ENCODE measurements at places on chromosomes 6 and 20.

DNA sequence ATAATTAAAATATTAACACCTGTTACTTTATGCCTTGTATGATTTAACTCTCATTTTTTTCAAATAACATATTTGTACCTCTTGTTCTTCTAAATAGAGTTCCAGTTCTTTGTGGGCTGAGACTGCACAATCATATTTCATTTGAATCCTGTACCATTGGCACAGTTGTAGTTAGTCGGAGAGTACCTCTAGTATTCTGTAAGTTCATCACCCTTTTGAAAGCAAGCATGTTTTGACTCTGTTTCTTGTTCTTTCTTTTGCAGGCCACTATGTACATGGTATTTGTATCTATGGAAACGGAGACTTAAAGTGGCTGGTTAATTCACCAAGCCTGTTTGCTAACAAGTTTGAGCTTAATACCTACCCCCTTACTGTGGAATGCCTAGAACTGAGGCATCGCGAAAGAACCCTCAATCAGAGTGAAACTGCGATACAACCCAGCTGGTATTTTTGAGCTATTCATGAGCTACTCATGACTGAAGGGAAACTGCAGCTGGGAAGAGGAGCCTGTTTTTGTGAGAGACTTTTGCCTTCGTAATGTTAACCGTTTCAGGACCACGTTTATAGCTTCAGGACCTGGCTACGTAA lies 68.2 kb downstream of the C6orf52 start:
- DNase-seq = no peak

- DNase-seq = no peak
These were observed 504.0 kb upstream of the PTCHD4 start for GRCh38 chr6:48615041-48615440.

- DNase-seq = no peak
These were observed 88.9 kb upstream of the OGFRL1 start for GRCh38 chr6:71199736-71200135.

DNA sequence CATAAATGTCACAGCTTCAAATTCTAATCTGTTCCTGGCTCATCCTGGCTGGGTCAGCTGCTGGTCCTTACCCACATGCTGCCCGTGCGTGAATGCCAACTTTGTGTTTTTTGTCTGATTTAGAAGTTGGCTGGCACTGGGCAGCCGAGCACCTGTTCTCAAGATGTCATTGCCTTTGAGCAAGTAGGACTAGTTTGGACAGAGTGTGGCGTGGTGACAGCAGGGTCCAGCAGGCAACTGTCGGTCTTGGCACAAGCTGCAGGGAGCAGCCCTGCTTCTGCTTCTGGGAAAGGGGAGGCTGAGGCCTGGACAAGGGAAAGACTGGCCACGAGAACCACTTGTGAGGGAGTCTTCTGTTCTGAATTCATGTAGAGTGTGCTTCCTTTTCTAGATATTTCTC lies 26.4 kb upstream of the ADRM1 start:
- DNase-seq = no peak

- DNase-seq = no peak
These were observed 14.2 kb upstream of the RNF217 start for GRCh38 chr6:124947971-124948451.

- no peak for DNase-seq
These were observed 21.1 kb downstream of the PHACTR2 start for GRCh38 chr6:143698759-143699429.

GRCh38 chr6:44074439-44074812 lies 52.8 kb downstream of the MRPL14 start:
- no peak for DNase-seq

DNA sequence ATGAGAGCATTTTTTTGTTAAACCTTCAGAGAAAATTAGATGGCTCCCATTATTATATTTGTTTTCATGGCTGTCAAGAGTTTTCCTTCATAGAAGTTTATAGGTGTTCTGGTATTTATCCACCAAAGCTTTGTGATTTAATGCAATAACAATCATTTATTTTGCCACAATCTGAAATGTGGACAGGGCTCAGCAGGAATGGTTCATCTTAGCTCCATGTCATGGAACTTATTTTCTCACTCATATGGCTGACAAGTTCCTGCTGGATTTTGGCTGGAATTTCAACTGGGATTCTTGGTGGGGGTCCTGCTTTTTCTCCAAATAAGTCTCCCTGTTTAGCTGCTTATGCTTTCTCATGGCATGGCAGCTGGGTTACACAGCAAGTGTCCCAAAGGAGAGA lies 876.7 kb downstream of the QKI start:
- no peak for DNase-seq

DNA sequence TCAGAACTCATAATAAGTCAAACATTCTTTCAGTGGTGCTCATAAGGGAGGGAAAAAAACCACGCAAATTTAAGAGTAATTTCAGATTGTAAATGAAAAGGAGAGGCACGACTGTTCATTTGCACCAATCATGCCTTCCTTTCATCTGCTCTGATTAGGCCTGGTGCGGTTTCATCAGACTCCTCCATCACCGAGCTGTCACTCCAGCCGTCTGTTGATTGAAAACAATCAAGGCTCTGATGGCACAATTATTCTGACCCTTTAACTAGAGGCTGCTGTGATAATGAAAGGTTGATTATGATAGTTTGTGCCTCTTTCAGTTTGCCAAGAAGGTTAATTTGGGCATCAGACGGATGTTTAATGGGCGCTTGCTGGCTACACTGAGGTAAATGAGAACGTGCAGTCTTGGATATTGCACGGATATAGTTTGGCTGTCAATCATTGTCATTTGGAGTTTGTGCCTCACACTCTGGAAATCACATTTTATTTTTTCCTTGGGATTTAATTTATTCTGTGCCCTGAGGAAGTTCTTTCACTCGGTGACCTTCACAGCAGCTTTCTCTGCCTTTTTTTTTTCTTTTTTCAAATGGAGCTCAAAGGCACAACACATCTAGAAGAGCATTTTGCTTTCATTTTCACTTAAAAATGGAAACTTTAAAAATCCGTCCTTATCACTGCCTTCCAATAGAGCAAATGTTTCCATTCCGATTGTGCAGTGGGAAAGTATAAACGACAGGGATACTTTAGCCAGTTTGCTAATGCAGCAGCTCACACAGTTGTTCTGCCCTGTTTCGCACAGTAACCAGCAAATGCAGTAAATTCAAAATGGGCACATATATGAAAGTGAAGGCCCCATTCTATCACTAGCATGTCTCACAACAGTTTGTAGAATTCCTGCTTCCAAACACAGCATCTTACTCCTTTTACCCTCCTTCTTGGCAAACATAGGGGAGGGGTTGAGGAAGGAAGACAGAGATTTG lies 172.8 kb downstream of the KLHL32 start:
- peak; percentile 55 for DNase-seq

GRCh38 chr6:115899730-115900282 lies 160.9 kb downstream of the FRK start:
- no peak for DNase-seq

DNA sequence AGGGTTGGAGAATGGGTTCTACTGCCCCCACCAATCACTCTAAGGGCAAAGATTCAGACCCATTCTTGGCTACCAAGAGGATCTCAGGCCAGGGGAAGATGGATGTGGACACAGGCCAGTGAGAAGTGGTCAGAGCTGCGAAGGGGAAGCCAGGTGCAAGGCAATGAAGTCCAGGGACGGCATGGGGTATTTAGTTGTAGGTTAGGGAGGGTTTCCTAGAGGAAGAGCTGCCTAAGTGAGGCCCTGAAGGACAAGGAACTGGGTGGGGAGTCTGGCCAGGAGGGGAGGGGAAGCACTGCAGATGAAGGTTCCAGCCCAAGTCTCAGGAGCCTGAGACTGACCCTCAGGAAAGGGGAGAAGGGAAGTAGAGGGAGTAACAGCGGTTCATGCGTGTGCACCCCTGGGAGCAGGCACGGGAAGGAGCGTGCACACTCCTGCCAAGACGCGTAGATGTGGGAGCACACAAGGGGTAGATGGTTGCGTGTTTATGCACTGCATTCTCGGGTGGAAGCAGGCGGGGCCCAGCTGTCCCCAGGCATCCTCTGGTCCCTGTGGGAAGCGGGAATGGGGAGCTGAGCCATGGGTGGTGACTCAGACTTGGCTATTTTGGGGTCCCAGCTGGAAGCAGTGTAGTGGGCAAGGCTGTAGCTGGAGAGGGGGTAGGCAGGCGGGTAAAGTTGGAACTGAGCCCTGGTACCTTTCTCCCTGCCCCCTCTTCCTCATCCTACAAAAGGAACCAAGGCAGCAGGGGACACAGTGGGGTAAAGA lies 3.3 kb downstream of the ACTL10 start:
- no peak for DNase-seq

DNA sequence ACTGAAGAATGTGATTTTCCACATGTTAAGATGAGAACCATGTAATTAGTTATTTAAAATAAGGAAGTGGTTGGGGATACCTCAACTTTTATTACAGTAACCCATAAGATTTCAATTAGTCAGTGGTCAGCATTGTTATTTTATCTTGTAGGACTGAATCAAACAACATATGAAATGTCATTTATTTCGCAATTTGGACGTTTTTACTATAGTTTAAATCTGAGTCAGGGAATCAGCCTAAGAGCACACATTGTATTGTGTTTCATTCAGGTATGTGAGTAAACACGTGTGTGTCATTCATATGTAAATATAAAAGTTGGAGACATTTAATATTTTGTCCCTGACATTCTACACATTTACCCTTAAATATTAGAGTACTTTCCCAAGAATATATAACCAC lies 1418.7 kb downstream of the GRIK2 start:
- DNase-seq = no peak

DNA sequence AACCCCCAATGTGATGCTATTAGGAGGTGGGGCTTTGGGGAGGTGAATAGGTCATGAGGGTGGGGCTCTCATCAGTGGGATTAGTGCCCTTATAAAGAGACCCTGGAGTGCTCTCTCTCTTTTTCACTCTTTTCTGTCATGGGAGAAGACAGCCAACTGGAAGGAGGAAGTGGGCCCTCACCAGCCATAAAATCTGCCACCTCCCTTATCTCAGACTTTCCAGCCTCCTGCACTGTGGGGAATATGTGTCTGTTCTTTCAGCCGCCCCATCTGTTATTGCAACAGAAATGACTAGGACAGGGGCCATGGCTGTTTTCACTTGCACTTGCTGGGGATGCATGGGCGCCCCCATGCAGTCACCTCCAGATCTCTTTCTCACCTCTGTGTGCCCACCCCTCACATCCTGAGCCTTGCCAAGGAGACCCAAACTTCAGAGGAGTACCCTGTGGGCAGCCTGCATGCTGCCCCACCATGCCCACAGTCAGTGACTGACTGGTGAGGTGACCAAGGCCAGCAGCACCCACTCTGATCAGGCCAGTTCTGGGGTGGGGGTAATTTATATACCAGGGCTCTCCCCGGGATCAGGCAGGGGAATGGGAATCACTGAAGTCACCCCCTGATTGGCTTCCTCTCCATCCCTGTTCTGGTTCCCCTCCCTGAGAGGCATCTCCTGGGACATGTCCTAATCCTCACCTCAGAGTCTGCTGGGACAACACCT lies 118.4 kb downstream of the ANKRD60 start:
- no peak for DNase-seq

GRCh38 chr6:121498481-121499276 lies 63.2 kb downstream of the GJA1 start:
- no peak for DNase-seq

DNA sequence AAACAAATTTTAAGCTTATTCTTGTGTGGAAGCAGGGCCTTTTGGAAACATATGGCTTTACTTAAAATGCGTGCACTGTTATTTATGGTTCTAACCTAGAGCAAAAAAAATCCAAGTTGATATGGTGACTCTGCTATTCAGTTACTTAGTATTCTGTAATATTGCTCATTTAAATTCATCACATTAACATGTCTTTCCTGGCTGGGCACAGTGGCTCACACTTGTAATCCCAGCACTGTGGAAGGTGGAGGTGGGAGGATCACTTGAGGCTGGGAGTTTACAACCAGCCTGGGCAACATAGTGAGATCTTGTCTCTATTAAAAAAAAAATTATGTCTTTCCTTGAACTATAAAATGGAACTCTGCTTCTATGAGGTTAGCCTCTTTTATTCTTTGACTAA lies 57.8 kb upstream of the SDHAF4 start:
- no peak for DNase-seq

DNA sequence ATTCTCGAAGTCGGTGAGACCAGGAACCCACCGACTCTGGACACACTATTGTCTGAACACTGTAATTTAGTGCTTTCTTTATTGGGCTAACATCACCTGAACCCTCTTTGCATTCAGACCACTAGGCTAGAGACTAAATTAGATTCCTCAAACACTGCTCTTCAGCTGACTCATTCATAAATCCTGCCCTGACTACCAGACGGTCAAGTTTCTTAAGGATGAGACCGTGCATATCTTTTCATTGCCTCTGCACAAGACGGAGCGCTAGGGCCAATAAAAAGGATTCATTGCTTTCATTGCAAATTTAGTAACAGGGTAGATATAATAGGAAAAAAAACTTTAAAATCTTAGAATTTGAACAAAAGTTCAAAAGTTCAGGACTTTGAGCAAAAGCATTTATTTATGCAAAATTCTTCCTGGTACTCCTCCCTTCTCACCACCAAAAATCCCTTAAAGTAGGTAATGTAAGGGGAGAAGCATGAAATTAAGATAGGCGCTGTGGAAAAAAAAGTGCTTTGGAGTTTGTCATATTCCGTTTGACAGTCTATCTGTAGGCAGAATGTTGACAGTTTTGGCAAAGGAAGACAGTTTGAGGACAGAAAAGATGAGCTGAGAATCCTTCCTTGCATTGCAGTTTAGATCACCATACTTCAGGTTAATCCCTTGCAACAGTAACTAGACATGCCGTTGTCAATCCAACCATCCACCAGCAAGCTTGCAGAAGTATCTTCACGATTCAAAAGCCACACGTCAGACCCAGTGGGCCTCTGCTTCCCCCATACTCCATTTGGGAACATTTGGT lies 328.6 kb upstream of the JARID2 start:
- DNase-seq = no peak

- peak; percentile 41 for DNase-seq
These were observed 8.8 kb upstream of the SRSF6 start for GRCh38 chr20:43448748-43449535.

- no peak for DNase-seq
These were observed 4.2 kb downstream of the IL17A start for GRCh38 chr6:52190409-52190808.

GRCh38 chr6:74581681-74582080 lies 624.2 kb downstream of the COL12A1 start:
- no peak for DNase-seq

DNA sequence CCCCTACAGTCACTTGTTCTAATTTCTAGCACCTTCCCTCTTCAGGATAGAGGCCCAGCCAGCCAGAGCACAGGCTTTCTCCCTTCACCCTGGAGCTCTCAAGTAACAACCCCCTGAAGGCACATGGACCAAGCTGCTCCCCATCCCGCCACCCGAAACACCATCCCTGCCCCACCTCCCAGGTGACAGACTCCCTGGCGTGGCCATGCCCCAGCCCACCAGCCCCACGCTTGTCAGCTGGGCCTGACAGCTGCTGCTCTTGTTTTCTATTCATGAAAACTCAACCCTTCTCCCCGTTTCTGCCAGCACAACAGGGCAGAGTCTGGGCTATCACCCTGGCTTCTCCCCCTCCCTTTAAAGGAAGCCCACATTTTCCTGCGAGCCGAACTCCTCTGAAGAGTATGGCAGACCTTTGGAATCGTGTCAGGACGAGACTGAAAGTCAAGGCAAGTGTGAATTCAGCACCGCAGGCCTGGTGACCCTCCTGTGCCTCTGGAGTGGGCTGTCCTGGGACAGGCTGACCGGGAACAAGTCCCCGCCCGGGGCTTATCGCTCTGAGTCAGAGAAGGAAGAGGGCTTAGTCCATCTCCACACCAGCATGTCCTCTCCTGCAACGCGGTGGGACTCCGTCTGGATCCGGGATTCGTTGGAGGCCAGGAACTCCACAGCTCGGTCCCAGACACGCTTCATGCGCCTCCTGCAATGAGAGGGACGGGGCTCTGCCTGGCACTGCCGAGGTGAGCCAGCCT lies 16.7 kb downstream of the LEMD2 start:
- no peak for DNase-seq

GRCh38 chr20:48731536-48731935 lies 96.3 kb downstream of the PREX1 start:
- no peak for DNase-seq

Measured in NCI-H748 treated with DMSO at 0.1 percent for 48 hours (cell line).